Tibial nerve (tissue), 4 donors: ENCODE measurements at places on chromosomes 13 and 19. TPM values are rescaled to one million over a fixed set of nuclear protein-coding genes. Genes with fewer than 3 reads are reported as not detected.

- H3K36me3 ChIP-seq = no peaks in the 10 kb centered on the region
- H3K27me3 ChIP-seq = no peaks in the 10 kb centered on the region
- peak overlapping the region; percentile 80 for H3K27ac ChIP-seq
- no peak for DNase-seq
Observed at GRCh38 chr13:49584771-49585182, 581 bp downstream of the RCBTB1 start.

GRCh38 chr19:37981785-37982475 lies 74.9 kb downstream of the SIPA1L3 start:
- H3K4me1 ChIP-seq = no peaks in the 10 kb centered on the region
- no peak overlapping the region for H3K4me3 ChIP-seq
- no peaks in the 10 kb centered on the region for H3K36me3 ChIP-seq

- no peaks in the 10 kb centered on the region for H3K27me3 ChIP-seq
- no peak overlapping the region for H3K27ac ChIP-seq
- no peaks in the 10 kb centered on the region for H3K36me3 ChIP-seq
- no peaks in the 10 kb centered on the region for H3K4me1 ChIP-seq
Observed at GRCh38 chr13:32330441-32330840, 15.1 kb downstream of the BRCA2 start.

GRCh38 chr13:109212650-109213049 lies 573.7 kb downstream of the IRS2 start:
- no peaks in the 10 kb centered on the region for H3K36me3 ChIP-seq
- no peak overlapping the region for H3K27ac ChIP-seq
- H3K4me3 ChIP-seq = no peak overlapping the region
- H3K4me1 ChIP-seq = no peaks in the 10 kb centered on the region
- no peaks in the 10 kb centered on the region for H3K27me3 ChIP-seq

- no peak for DNase-seq
- H3K4me3 ChIP-seq = no peak overlapping the region
- no peaks in the 10 kb centered on the region for H3K4me1 ChIP-seq
- H3K27ac ChIP-seq = no peak overlapping the region
- no peaks in the 10 kb centered on the region for H3K27me3 ChIP-seq
- no peaks in the 10 kb centered on the region for H3K36me3 ChIP-seq
Observed at GRCh38 chr19:8233370-8233769, 24.2 kb downstream of the CERS4 start.

- H3K36me3 ChIP-seq = no peaks in the 10 kb centered on the region
- H3K4me3 ChIP-seq = peak overlapping the region; percentile 27
- peaks cover 98% of the 10 kb centered on the region for H3K27me3 ChIP-seq
- DNase-seq = no peak
Observed at GRCh38 chr13:112073245-112074138, 6.5 kb downstream of the SOX1 start.

GRCh38 chr13:90485436-90485835 lies 862.1 kb upstream of the MIR17HG start:
- peak; percentile 6 for DNase-seq
- H3K4me3 ChIP-seq = no peak overlapping the region
- H3K27ac ChIP-seq = no peak overlapping the region
- H3K27me3 ChIP-seq = no peaks in the 10 kb centered on the region

DNA sequence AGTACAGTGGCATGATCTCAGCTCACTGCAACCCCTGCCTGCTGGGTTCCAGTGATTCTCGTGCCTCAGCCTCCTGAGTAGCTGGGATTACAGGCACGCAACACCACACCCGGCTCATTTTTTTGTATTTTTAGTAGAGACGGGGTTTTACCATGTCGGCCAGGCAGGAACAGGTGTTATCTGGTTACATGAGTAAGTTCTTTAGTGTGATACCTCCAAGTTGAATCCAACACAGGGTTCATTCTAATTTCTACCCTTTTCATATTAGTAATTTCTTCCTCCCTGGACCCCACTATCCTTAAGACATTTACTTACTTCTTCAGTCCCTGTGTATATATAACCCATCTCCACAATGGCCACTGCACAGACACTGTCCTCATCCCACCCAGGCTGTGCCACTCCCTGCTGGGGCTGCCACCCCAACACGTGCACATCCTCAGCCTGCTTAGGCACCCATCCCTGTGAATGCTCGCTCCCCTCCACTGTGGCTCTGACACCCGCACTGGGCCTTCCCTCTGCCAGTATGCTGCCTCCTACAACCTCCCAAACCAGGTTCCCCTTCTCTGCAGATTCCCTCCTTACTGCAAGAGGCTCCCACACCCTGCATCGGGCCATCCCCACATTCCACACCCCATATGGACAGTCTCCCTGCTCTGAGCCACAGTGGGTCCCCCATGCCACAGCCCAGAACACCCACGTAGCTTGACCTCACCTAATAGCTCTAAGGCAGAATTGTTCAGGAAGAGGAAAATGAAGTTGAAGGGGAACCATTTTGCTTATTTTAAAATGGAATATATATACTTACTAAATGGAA lies 147.1 kb downstream of the TBC1D4 start:
- H3K27me3 ChIP-seq = no peaks in the 10 kb centered on the region
- H3K36me3 ChIP-seq = no peaks in the 10 kb centered on the region
- no peaks in the 10 kb centered on the region for H3K4me1 ChIP-seq
- DNase-seq = no peak
- H3K27ac ChIP-seq = no peak overlapping the region

DNA sequence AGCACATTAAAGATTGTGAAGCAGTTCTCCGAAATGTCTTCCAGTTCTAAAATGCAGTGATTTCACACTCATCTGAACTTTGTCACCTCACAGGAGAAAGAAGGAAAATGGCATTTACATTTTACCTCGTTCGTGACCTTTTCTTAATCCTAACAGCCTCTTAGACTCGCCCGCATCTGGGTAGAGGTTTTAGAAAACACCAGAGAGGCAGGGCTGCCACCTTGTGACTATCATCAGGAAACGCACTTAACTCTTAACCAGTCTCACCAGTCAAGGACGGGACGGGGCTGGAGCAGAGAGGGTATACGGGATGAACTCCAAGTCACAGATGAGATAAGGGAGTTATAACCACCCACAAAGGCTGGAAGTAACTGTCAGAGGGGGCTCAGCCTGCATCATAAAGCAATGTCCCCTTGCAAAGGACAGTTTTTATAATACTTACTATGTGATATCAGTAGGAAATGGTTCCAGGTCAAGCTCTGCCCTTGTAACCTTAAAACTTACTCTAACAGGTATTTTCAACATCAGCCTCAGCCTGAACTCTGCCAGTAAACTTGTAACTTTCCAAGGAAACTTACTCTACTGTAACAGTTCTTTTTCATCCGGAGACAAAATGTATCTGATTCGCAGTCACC lies 8.6 kb upstream of the CEACAM6 start:
- no peaks in the 10 kb centered on the region for H3K27me3 ChIP-seq
- no peaks in the 10 kb centered on the region for H3K36me3 ChIP-seq
- H3K27ac ChIP-seq = no peak overlapping the region
- no peak overlapping the region for H3K4me3 ChIP-seq

DNA sequence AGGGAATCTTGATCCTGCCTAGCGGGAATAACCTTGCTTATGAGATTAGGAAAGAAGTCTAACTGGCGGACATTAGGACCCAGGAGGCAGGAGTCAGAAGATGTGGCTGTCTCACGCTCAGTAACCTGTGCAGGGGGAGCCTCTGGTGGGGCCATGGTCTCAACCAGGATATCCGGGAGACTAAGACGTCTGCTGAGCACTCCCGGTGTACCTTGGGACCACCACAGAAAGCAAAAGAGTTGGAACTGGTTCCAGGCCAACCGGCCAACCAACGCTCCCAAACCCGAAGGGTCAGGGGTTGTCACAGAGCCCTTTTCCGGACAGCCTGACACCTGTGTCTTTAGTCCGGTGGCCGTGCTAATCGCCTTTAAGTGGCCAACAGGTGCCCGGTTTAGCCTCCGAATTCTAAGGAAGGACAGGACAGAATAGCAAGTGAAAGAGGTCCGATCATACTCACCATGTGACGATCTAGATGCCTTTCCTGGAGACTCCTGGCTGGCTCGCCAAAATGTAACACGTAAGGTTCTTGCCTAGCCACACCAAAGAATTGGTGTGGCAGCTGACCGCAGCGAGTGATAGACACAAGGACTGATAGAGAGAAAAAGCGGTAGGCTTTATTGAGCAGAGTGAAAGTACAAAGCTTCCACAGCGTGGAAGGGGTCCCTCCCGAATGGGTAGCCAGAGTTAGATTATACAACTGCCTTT lies 103.9 kb upstream of the DIAPH3 start:
- peak overlapping the region; percentile 42 for H3K4me3 ChIP-seq
- DNase-seq = no peak
- no peaks in the 10 kb centered on the region for H3K36me3 ChIP-seq
- no peaks in the 10 kb centered on the region for H3K4me1 ChIP-seq
- no peaks in the 10 kb centered on the region for H3K27me3 ChIP-seq

GRCh38 chr13:32889986-32890565 lies 126.1 kb upstream of the KL start:
- no peak for DNase-seq
- H3K27ac ChIP-seq = no peak overlapping the region
- H3K4me1 ChIP-seq = no peaks in the 10 kb centered on the region
- no peak overlapping the region for H3K4me3 ChIP-seq
- H3K27me3 ChIP-seq = no peaks in the 10 kb centered on the region

- H3K36me3 ChIP-seq = peaks cover 21% of the 10 kb centered on the region
- H3K4me1 ChIP-seq = peaks cover 29% of the 10 kb centered on the region
- no peak for DNase-seq
Observed at GRCh38 chr19:18919900-18920214, 342 bp downstream of the DDX49 start.

DNA sequence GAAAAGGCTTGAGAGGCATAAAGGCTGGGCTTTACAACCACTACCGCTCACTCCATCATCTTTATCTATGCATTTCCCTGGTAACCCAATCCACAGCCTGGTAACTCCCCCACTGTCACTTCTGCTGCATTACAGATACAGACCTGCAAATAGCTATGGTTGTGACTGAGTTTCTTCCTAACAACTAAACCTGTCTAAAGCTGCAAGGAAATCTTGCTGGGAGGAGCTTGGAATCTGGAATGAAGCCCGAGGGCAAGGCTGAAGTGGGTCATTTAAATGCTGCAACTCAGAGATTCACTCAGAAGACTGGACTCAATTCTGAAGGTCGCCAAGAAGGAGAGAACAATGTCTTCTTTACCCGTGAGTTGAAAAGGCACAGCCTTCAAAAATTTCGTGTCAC lies at the start of gene LGALS13:
Gene LGALS13 (plus strand): TSS at position 301 of the 400 bp plus-strand sequence. CDS start 45 bp downstream, at position 346.
- no peak for DNase-seq
- no peaks in the 10 kb centered on the region for H3K4me1 ChIP-seq
- no peak within 1 kb of the TSS for H3K4me3 ChIP-seq
- no peak within 1 kb of the TSS for H3K27ac ChIP-seq
- H3K36me3 ChIP-seq = no peaks in the 10 kb centered on the region
- H3K27me3 ChIP-seq = no peaks in the 10 kb centered on the region

- H3K27ac ChIP-seq = no peak overlapping the region
- H3K36me3 ChIP-seq = no peaks in the 10 kb centered on the region
- H3K4me3 ChIP-seq = no peak overlapping the region
Observed at GRCh38 chr19:8585894-8586750, 8.9 kb upstream of the MYO1F start.

DNA sequence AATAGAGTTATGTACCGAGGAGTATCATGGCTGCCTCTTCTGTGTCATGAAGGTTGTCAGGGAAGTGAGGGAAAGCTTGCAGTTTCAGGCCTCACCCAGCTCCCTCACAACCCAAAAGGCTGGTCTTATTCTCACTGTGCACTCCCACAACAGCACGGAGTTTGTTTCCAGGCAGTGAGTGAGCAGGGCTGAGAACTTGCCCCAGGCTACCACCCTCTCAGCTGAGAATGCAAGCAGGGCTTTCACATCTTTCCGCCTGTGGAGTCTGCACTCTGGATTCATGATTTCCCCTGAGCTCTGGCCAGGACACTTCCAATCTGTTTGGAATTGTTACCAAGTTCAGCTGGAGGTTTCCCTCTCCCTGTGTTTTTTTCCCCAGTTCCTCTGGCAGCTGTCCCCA lies 2284.7 kb upstream of the PCDH20 start:
- H3K27ac ChIP-seq = no peak overlapping the region
- H3K27me3 ChIP-seq = no peaks in the 10 kb centered on the region
- no peaks in the 10 kb centered on the region for H3K4me1 ChIP-seq
- no peaks in the 10 kb centered on the region for H3K36me3 ChIP-seq

DNA sequence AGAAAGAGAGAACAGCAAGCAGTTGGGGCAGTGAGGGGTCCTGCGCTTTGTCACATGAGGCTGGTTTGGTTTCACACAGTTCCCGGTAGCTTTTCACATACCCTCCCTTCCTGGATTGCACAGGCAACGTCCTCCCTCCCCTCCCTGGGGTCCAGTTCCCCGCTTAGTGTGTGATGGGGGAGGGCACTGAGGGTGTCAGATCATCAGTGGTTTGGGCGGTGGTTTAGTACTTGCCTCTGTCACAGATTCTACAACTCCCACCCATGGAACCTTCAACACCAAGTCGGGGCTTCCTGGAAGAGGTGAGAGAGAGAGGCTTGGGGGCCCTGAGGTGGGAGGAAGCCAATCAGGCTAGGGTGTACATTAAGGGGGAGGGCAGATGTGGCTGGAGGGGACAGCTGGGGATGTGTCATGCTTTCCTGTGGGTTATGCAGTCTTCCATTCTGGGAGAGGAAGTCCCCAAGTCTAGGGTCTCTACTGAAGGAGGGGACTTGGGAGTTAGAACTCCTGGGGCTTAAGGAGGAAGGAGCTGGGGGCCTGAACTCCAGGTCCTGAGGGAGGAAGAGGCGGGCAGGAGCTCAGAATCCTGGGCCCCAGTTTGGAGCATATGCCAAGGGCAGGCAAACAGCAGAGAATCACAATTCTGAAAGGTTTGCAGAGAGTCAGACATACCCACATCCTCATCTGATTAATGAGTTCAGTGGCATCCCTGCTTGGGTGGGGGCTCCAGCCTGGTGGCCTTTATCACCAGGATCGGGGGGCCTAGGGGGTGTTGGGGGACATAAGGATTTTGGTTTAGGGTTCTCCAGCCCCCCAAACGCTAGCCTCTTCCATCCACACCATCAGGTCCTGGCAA lies at the start of gene NKG7:
Gene NKG7 (minus strand): TSS at position 6 of the 856 bp plus-strand sequence. CDS start 119 bp downstream, outside the sequence.
- no peak for DNase-seq
- peak within 1 kb of the TSS; percentile 53 for H3K27ac ChIP-seq
- H3K27me3 ChIP-seq = no peaks in the 10 kb centered on the region
- H3K36me3 ChIP-seq = no peaks in the 10 kb centered on the region
- no peak within 1 kb of the TSS for H3K4me3 ChIP-seq
- H3K4me1 ChIP-seq = no peaks in the 10 kb centered on the region

- H3K27me3 ChIP-seq = peaks cover 14% of the 10 kb centered on the region
- no peaks in the 10 kb centered on the region for H3K36me3 ChIP-seq
- no peak overlapping the region for H3K27ac ChIP-seq
- peaks cover 5% of the 10 kb centered on the region for H3K4me1 ChIP-seq
- DNase-seq = no peak
Observed at GRCh38 chr19:15864824-15865223, 33.0 kb downstream of the CYP4F2 start.

- no peaks in the 10 kb centered on the region for H3K27me3 ChIP-seq
- no peaks in the 10 kb centered on the region for H3K4me1 ChIP-seq
- no peak overlapping the region for H3K4me3 ChIP-seq
- no peaks in the 10 kb centered on the region for H3K36me3 ChIP-seq
- no peak for DNase-seq
Observed at GRCh38 chr13:37429976-37430375, 168.6 kb downstream of the POSTN start.

The EVI5L gene
- 14.4 TPM for total RNA-seq

The KIR3DL1 gene
- total RNA-seq = not detected

The NECTIN2 gene
- total RNA-seq = 126 TPM

The KLK14 gene
- not detected for total RNA-seq

The ATP11A gene
- total RNA-seq = 38.2 TPM

The FBXO17 gene
- 59.6 TPM for total RNA-seq

The PSG5 gene
- not detected for total RNA-seq

The KIR2DL3 gene
- total RNA-seq = not detected
